Mesendoderm (in vitro differentiated cells): ENCODE measurements at places on chromosomes 2 and 18.

DNA sequence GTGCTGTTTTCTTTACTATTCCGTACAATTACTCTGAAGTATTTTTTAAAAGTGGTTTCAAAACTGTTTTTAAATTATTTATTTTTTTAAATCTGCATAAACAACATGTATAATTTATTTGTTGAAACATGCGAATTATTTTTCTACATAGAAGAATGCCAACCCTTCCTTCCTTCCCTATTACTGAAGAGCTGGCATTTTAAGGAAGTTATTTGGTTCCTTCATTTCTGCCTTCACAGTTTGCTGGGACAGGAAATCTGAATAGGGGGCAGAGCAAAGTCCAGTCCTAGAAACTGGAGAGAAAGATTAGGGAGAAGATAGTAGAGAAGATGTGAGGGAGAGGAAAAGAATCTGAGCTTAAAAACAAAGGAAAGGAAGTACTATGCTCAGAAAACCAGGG is 146.7 kb upstream of the ACVR2A start:
- DNase-seq: no peak

DNA sequence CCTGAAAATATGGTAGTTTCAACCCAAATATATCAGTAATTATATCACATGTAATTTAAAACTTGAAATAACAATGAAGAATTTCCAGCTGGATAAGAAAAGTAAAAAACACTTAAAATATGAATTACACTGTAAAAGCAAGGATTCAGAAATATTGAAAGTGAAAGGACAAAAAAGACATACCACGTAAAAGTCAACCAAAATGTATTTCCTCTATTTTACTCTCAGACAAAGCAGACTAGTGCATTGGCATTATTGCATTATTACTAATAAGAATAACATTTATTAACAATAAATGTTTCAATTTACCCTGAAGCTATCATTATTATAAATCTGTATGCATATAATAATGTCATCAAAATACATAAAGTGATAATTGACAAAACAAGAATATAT is 445.1 kb upstream of the TRIB2 start:
- no peak for DNase-seq

GRCh38 chr2:128563348-128563687 is 244.7 kb upstream of the HS6ST1 start:
- no peak for DNase-seq

- peak; percentile 30 for DNase-seq
Measured at GRCh38 chr2:203759690-203760365, 53.4 kb downstream of the CD28 start.

GRCh38 chr2:196286821-196287220 is 115.4 kb upstream of the STK17B start:
- DNase-seq: no peak

DNA sequence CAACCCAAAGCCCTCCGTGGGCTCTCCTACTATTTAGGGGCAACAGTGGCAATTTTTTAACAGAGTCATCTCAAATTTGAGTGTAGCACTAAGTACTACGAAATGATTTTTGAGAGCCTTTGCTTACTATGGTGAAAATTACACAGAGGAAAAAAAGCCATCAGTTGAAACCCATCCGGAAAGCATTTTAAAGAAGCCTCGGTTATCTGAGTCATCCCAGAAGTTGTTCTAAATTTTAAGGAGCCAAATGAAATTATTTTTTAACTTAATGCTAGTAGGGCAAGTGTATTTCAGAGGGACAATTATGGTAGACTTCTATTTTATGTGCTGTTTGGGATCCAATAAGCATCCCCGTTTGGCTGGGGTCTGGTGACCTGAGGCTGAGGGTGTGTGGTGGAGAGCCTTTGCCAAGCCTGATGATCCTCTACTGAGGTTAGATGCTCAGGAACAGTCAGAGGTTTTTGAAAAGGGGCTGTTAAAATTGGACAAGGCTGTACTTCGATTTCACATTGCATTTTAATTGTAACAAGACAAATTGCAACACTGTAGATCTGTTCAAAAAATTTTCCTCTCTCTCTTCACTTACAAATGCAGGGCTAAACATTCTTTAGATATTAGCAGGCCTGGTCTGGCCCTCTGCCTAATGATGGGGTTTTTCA is 47.0 kb downstream of the RAPGEF4 start:
- no peak for DNase-seq

GRCh38 chr2:73006969-73007710 is 64.4 kb downstream of the SFXN5 start:
- no peak for DNase-seq

DNA sequence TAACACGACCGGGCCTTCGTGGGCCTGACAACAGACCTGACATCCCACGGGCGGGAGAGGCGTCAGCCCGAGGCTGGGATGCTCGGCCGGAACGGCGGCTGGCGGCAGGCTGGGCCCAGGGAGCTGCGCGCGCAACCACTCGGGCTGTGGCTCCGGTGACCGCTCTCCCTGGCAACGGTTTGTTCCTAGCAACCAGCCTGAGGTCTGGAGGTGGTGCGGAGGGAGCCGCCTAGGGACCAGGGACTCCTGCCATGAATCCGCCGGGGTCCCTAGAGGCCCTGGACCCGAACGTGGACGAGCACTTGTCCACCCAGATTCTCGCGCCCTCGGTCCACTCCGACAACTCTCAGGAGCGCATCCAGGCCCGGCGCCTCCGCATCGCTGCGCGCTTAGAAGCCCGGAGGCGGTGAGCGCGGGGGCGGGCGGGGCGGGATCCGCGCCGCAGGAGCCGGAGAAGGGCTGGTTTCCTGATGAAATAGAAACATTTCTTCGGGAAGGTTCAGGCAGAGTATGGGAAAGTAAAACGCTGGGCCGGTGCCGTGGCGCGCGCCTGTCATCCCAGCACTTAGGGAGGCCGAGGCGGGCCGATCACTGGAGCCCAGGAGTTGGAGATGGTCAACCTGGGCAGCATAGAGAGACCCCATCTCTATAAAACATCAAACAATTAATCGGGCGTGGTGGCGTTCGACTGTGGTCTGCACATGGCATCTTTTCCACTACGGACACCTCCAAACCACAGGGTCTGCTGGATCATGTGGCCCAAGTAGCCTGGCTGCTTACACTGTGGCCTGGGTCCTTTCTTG is at the start of gene DRC1:
Gene DRC1, plus strand, starts transcription at position 182 of the 803 bp plus-strand sequence. Its CDS starts 70 bp downstream, at position 252.
- peak; percentile 96 for DNase-seq

DNA sequence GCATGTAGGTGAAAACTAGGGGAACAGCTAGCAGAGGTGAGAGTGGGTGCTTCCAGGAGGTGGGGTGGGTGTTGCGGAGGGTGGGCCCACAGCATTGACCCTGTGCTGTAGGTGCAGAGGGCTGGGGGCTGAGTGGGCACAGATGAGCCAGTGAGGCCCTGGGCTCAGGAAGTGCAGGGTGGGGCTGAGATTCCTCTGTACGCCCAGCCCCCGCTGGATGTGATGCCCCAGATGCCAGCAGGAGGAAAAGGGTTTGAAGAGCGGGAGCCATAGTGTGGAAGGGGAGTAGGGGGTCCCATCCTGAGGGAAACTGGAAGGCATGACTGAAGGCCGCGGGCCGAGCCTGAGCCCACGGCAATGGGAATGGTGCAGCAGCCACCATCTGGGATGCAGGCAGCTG is 14.1 kb upstream of the OTOS start:
- no peak for DNase-seq

GRCh38 chr2:118687698-118688097 is 159.8 kb downstream of the EN1 start:
- no peak for DNase-seq

GRCh38 chr18:8699126-8699525 is 6.2 kb upstream of the MTCL1 start:
- DNase-seq: no peak

DNA sequence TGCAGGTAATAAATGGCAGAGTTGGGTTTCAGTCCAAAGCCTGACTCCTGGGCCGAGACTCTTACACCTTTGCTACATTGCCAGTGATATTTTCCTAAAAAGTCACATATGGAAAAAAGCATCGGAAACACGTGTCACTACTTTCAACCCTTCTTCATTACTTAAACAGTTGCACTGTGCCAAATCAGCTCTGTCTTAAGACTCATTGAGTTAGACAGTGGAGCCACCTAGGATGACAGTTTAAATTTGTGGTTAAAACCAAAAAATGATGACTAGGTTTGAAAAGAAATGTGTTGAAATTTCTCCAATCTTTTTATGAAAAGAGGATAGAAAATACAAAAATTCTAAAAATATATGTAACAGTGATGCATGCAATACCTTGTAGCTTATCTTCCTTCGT is 97.5 kb downstream of the TMEM247 start:
- no peak for DNase-seq

DNA sequence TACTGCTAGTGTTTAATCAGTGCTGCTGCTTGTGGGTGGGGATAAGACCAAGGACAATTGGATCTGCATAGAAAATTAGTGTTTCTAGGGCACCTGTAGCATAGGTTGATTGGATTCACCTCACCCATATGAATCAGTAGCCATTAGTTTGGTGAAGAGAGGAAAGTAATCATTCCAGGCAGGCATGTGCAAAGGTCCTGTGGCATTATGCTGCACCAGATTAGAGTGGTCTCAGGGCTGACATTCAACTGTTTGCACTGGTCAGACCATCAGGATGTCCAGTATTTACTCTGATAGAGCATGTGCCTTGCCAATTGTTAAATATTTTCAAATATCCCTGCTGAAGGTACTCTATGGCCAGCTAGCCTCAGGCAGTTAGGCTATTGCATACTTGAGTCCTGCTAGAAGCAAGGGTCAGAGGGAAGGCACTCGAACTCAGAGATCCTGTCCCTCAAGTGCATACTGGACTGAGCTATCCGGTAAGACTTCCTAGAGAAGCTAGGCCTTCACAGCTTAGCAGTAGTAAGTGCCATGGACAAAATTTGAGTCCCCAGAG is 64.7 kb downstream of the SKA1 start:
- DNase-seq: no peak

GRCh38 chr2:105924271-105924670 is 179.6 kb downstream of the NCK2 start:
- DNase-seq: no peak

DNA sequence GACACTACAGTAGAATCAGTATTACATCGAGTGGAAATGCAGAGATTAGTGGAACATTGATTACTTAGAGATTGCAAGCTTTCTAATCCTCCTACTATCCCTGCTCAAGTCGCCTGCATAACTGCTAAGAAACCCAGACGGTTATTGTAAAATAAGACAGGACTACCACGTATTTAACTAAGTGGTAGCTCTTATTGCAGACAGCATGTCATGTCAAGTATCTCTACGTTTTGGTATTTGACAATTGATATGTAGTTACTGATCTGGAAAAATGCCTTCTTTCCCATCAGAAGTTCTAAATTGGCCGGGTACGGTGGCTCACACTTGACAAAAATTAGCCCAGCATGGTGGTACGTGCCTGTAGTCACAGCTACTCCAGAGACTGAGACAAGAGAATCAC is 404.1 kb downstream of the CBLN2 start:
- no peak for DNase-seq

DNA sequence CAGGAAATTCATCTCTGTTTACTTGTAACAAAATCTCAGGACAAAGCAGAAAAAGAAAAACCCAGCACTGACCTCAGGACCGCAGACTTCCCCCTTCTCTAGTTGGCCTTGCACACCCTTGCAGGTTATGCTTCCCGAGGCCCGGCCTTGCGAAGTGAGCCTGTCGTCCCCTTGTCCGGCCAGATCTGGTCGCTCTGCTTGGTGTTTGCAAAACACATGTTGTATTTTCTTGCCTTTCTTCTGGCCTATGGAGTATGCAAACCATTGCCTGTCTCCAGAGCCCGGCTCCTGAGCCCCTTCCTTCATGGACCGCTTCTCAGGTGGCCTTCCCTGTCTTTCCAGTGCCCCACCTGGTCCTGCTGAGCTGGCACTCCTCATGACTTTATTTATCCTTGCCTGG is 4.8 kb downstream of the IMPA2 start:
- DNase-seq: no peak

GRCh38 chr2:60351802-60352201 is 201.7 kb downstream of the BCL11A start:
- DNase-seq: no peak

DNA sequence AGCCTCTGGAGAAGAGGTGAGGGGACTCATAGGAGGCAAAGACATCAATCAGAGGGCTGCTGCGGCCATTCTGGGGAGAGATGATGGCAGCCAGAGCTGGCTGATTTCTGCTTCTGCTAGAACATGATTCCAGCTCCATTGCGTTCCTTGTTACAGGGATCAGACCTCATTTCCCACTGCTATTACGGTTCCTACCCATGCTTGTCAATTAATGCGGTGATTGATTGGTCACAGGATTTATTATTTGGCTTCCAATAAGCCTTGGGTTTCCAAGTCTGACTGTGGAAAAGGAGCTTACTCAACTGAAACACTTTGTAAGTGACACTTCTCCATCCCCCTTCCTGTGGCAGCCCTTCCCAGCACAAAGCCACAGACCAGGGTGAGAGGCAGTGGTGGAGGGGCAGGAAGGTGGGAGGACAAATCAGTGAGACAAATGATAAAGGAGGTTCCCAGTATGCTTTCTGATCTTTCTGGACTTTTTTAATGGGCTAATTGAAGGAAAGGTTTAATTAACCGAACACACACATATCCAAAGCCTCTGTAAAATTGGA is 26.8 kb upstream of the CTLA4 start:
- peak; percentile 7 for DNase-seq

DNA sequence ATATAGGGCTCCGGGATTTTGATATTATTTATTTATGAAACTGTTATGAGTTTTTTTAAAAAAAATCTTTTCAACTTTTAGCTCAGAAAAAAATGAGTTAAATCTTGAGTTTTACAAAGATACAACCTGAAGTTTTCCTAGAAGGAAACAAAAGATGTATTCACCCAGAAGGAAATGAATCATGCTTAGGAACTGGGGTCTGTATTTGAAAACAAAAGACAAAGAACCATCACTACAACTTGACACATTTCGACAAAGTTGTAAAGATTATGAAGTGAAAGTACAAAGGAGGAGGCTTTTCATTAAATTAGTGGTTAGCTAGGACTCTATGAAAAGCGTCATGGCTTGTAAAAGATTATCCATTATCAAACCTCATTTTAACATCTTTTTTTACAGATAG is 143.3 kb downstream of the PDE1A start:
- no peak for DNase-seq

DNA sequence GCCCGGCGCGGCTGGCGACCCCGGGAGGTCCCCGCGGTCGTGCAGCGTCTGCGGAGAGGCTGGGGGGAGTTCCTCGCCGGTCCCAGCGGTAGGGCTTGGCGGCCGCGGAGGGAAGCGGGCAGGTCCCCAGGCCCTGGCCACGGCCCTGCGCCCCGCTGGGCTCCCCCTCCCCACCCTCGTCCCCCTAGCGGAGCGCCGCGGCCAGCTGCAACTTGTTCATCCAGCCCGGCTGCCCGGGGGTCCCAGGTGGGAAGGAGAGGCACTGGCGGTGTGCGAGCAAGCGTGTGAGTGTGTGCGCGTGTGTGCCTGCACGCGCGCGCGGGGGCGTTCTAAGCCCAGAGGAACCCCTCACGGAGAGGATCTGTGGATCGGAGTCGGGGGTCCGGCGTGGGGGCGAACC is 1.3 kb downstream of the PTPRM start:
- DNase-seq: peak; percentile 74

DNA sequence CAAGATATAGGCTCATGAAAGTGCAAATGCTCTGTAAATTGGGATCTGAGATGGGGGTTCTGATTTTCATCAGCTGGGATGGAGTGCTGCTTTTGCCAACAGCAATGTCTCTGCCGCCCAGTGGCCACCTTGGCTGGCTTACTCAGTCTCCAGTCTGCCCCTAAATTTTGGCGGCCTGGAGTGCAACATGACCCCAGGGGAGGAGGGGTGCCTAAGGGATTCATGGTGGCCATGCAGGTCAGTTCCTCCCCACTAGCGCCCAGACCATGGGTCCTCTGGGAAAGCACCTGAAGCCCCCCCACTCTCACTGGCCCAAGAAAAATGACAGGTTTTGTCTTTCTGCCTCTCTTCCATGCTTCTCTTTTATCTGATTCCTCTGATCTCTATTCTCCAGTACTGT is 45.0 kb downstream of the SLC4A3 start:
- DNase-seq: no peak

GRCh38 chr2:25417715-25418369 is 76.1 kb upstream of the DNMT3A start:
- DNase-seq: peak; percentile 18
